ENCODE measurements at places on chromosomes 4 and X.

DNA sequence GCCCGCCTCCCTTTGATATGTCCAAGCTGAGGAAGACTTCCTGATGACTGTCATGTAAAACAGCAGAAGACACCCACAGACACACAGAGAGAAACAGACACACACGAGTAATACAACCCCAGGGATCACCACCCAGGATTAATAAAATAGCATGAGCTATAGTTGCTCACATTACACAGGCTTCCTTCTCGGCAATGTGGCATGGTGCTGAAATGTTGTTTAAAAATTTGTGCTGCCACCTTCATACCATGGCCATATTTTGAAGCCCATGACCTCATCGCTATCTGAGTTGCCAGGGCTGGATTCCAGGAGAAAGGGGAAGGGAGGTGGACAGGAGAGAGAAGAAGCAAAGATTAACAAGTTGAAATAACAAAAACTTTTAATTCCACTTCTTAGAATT lies 111.7 kb downstream of the SYNPO2 start:
- DNase-seq: no peak

DNA sequence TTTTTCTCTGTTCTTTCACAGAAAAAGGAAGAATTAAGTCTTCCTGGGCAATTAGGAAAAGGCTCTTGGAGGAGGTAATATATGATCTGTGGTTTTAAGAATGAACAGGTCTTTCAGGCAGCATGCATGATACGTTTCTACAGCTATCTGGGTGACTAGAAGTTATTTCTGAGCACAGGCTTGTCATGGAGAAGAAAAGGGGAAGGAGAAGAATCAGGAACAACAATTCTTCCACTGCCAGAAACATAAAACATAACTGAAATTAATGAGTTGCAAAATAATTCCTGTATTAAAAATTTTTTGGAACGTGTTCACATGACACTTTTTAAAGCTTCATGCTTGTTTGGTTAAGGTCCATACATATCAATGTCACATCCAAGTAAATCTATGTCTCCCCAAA lies 17.7 kb upstream of the STIM2 start:
- no peak for DNase-seq

- DNase-seq: no peak
Observed at GRCh38 chrX:6227453-6227835, 1.2 kb downstream of the NLGN4X start.

DNA sequence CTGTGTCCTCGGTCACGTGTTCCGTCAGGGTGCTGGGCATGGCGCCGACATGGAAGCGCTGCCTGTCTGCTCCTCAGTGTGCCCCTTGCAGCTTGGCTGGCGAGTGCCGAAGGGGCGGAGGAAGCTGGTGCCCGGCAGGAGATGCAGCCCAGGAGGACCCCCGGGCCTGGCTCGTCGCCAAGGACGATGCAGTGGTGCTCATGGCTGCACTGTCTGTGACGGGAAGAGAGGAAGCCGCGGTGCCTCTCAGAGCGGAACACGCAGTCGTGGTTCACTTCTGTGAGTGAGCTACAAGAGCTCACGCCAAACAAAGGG lies 38.1 kb downstream of the FGFRL1 start:
- no peak for DNase-seq

GRCh38 chr4:3287271-3287971 lies 5.4 kb upstream of the RGS12 start:
- DNase-seq: no peak

DNA sequence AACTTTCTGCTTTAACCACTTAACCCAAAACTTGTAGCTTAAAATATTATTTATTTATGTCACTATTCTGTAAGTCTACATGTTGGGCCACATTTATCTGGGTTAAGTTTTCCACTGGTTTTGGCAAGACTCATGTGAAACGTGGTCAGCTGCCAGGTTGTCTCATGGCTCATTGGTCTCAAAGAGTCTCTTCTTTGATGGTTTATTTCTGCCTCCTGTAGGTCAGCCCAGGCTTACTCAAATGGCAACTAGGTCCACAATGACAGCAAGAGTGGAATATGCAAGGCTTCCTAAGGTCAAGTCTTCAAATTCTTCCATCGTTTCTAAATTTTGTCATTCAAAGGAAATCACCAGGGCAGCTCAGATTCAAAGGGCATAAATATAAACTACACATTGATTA lies 828.7 kb downstream of the PCDH7 start:
- no peak for DNase-seq

DNA sequence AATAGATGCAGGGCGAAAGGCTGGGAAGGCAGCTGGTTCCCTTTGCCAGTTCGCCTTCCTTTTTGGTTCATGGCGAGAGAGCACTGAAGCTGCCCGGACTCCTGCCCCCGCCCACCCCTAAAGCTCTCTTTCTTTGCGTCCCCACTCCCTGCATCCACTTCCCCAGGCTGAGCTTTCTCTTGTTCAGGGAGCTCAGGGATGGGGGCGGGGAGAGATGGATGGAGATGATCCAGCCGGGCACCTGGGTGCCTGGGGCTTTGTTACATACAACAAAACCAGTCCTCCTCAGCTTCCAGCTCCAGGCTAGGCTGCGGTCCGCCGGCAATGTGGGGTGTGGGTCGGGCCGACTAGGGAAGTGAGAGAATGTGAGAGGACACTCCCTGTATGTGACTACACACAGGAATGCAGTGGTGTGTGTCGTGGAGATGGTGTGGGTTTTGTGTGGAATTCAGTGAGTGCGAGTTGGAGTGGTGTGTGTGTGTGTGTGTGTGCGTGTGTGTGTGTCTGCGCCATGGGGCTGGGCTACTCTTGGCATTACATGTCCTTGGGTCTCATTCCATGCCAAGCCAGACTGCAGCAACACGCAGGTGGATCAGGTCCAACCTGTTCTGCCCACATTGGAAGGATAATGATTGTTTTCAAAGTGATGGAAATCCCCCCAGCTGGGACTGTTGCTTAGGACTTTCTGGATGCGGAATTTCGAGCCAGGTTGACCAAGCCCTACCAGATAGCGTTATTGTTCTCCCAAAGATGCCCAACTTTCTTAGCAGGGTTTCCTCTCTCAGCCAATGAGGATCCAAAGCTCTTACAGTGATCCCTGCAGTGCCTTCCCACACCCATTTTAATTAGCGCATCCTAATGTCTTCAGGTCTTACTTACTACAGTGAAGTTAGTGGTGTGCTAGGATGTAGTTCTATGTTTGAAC lies 149.4 kb upstream of the CHRDL1 start:
- DNase-seq: no peak

GRCh38 chr4:66606908-66607307 lies 936.6 kb upstream of the EPHA5 start:
- no peak for DNase-seq

DNA sequence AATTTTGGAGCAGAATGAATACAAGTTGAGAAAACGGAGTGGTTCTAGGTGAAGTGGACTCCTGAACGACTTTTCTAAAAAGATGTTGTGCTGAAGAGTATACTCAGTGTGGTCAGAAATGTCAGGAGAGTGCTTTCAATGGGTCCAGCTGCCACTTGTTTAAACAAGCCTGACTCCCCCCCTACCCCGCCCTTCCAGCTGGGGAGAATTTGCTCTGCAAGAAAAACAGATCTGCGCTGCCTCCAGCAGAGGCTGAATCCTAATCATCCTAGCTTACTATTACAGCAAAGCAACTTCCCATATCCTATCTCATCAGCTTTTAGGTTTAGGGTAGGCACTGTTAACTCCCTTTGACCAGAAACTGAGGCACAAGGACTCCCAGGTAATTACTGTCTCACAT lies 1.9 kb downstream of the MAP3K15 start:
- no peak for DNase-seq

GRCh38 chr4:2915789-2916188 lies 47.4 kb downstream of the NOP14 start:
- no peak for DNase-seq

GRCh38 chr4:121299367-121299766 lies 81.5 kb downstream of the QRFPR start:
- DNase-seq: no peak

DNA sequence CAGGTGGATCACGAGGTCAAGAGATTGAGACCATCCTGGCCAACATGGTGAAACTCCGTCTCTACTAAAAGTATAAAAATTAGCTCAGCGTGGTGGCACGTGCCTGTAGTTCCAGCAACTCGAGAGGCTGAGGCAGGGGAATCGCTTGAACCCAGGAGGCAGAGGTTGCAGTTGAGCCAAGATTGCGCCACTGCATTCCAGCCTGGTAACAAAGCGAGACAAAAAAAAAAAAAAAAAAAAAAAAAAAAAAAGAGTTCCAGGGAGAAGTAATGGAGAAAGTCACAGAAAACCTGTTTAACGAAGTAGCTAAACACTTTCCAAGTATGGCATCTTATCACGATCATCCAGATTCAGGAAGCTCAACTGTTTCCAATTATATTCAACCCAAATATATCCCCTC lies 10.9 kb downstream of the KLHL4 start:
- no peak for DNase-seq

DNA sequence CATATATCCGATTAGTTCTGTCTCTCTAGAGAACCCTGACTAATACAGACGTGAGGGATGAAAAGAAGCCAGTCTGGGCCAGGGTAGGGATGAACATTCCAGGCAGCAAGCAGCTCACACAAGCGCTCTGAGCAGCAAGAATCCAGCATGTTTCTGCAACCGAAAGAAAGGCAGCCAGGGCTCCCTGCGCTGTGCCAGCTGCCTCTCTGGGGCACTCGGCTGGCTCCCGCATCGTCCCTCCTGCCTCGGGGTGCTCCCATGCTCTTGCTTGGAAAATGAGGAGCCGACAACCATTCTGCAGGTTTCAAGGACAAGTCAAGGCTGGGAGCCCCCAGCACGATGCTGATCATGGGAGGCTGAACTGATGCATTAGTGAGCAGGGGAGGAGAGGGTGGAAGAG lies 7.0 kb downstream of the JAKMIP1 start:
- DNase-seq: no peak

- no peak for DNase-seq
Observed at GRCh38 chr4:106334741-106335470, 18.6 kb downstream of the AIMP1 start.

GRCh38 chrX:69022430-69022829 lies 142.8 kb downstream of the PJA1 start:
- DNase-seq: no peak

DNA sequence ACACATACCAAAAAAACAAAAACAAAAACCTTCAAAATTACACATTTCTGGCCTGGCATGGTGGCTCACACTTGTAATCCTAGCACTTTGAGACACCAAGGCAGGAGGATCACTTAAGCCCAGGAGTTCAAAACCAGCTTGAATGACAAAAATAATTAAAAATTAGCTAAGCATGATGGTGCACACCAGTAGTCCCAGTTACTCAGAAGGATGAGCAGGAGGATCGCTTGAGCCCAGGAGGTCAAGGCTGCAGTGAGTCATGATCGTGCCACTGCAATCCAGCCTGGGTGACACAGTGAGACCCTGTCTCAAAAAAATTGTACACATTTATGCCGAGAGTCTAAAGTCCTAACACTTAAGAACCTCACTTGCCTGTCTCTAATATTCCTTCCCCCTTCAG lies 18.3 kb downstream of the SLC39A8 start:
- DNase-seq: no peak

GRCh38 chr4:47031011-47031678 lies at the start of gene GABRB1:
GABRB1 (plus strand) TSS chr4:47031567.
- DNase-seq: no peak

DNA sequence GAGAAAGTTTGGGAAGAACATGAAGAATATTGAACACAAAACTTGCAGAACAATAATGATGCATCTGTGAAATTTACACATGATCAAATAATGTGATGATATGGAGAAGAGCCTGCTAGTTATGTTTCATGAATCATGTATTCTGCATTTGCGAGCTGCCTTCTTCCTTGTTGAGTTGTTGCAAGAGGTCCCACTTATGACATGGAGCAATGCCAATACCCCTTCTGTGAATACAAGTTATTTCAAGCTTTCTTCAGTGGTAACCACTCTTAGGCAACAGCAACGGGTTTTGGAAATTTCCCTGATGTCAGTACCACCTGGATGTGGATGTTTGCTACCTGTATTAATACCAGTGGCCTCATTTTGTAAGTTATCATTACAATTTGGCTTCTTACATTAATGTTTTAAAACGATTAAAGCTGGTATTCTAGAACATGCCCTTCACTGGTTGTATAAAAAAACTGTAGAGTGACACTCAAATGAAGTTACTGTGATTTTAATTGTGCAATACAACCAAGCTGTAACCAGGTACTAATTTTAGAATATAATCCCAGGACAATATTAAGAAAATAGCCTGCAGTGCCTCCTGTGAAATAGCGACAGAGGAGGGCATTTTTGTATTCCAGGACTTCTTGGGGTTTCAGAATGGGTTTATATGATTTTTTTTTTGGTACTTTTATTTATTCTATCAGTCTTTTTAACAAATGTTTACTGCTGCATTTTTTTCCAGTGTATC lies 25.3 kb downstream of the IQCM start:
- no peak for DNase-seq

DNA sequence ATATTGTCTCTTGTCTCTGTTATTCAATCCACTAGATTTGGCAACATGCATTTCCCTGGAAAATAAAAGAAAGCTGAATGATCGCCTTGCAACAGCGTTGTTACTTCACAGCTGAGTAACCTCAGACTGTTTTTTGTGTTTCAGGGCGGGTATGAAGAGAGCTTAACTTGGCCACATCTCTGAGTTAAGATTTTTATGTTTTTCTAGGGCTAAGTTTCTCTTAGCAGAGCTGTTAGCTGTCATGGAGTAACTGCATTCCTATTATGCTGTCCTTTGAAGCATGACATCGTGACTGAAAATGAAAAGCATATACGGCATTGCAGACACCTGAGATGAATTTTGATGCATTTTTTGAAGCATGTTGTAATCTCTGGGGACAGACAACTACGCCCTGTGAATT lies 1798.9 kb downstream of the PCDH7 start:
- DNase-seq: no peak

- no peak for DNase-seq
Observed at GRCh38 chr4:182111586-182111985, 131.6 kb upstream of the TENM3 start.

DNA sequence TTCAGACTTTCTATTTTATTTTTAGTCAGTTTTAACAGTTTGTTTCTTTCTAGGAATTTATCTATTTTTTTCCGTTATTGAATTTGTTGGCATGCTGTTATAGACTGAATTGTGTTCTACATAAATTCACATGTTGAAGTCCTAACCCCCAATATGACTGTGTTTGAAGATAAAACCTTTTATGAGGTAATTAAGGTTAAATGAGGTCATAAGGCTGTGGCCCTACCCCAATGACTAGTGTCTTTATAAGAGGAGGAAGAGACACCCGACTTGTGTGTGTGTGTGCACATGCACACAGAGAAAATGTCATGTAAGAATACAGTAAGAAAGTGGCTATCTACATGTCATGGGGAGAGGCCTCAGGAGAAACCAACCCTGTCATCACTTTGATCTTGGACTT lies 146.3 kb downstream of the BRWD3 start:
- no peak for DNase-seq

DNA sequence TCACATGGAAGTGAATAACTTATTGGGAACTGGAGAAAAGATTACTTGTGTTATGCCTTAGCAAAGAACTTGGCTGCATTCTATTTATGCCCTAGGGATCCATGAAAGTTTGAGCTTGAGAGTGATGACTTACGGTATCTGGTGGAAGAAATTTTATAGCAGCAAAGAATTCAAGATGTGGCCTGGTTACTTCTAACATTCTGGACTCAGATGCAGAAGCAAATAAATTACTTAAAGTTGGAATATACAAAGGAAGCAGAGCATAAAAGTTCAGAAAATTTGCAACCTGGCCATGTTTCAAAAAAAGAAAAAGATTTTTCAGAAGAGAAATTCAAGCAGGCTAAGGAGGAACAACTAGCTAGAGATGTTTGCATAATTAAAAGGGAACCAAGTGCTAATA lies 252.3 kb upstream of the WDFY3 start:
- DNase-seq: no peak

Measured in germinal center (tissue), 1 donor.